GM12864 (cell line): ENCODE measurements at places on chromosomes 5 and 9.

DNA sequence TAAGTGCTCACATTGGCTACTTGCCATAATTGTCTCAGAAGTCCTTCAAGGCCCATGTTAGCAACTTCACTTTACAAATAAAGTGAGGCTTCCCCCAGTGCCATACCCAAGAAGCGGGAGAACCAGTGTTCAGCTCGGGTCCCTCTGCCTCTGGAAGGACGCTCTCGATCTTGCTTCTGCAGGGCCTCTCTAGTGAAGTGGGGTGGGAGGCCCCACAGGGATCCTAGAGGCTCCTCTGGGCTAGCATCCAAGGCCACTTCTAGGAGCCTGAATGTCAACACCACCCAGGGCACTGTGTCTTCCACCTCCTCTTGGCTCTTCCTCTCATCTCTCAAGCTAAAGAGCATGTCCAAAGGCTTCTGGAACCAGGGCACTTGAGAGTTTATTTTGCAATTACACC is 282.5 kb downstream of the GADD45G start:
- DNase-seq: no peak

DNA sequence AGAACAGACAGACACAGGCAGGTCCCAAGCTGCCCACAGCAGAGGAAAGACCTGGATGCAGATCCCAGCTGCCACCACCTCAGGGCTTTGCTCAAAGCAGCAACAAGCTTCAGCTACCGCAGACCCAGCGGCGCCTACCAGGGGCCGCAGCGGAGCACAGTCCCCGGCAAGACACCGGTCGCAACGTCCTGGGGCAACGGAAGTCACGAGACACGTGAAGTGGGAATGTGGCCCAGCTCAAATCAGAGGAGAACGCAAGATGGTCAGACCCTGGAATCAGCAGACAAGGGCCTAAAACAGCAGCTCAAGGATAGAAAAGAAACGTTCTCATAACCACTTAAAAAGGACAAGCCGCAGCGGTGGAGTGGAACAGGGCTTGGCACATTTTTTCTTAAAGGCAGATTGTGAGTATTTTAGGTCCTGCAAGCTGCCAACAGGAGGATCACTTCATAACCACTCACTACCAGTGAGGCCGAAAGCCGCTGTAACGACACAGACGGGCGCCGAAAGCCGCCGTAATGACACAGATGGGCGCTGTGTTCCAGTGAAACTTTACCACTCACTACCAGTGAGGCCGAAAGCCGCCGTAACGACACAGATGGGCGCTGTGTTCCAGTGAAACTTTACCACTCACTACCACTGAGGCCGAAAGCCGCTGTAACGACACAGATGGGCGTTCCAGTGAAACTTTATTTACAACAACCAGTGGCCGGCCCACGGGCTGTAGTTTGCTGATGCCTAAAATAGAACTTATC is 21.7 kb downstream of the SLC9A3 start:
- no peak for DNase-seq

DNA sequence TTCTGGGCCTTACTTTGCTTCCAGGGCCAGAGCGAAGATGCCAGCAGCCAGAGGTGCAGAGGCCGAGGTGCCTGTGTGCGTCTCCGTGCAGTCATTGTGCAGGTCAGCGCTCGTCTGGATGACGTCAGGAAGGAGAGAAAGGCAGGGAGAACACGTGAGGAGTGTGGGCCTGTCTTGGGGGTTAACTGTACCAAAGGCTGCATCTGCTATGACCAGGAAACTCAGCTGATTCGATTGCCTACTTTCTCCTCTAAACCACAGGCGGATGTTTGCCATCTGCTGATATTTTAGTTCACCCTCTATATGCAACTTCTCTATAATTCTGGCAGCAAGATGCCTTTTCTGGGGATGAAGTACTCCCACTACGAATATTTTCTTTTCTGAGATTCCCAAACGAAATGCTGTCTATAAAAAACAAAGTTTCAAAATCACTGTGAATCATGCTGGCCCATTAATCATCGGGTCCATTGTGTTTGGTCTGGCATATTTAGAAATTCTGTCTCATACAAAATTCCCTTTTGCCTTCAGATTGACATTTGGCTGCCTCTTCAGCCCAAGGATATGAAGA is 24.8 kb downstream of the PCSK1 start:
- DNase-seq: no peak

DNA sequence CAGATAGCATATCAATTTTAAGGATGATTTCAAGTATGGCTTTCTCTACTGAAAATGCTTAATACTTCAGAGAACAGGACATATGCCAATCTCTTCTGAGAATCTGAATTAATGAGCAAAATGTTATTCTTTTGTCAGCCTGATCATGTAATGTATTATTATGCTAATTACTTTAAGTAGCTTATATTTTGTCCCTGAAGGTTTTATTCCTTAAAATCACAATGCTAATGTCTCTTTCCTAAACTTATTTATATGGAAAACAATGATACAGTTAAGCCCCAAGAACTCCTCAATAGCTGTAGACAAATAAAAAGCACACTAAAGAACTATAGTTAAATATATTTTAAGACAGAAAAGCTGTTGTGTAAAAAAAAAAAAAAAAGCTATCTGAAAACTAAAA is 256.9 kb upstream of the PTPRD start:
- DNase-seq: no peak

- no peak for DNase-seq
Observed at GRCh38 chr5:87853541-87853940, 415.1 kb downstream of the TMEM161B start.

GRCh38 chr5:127101533-127101932 is 28.2 kb upstream of the C5orf63 start:
- DNase-seq: no peak

GRCh38 chr5:69404659-69405330 is 10.1 kb upstream of the MARVELD2 start:
- no peak for DNase-seq

DNA sequence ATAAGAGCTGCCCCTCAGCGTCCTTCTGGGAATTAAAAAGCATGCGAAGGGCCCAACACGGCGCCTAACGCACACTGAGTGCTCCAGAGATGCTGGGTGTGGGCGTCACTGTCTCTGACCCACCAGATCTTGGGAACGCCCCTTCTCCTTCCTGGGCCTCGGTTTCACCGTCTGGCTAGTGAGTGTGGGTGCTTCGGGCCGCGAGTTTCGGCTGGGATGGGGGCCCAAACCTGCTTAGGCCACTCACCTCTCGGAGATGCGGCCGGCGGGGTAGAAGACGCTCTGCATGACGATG is 3.7 kb downstream of the PIP5KL1 start:
- DNase-seq: no peak

GRCh38 chr9:124887832-124888231 is 25.9 kb downstream of the ARPC5L start:
- DNase-seq: no peak

DNA sequence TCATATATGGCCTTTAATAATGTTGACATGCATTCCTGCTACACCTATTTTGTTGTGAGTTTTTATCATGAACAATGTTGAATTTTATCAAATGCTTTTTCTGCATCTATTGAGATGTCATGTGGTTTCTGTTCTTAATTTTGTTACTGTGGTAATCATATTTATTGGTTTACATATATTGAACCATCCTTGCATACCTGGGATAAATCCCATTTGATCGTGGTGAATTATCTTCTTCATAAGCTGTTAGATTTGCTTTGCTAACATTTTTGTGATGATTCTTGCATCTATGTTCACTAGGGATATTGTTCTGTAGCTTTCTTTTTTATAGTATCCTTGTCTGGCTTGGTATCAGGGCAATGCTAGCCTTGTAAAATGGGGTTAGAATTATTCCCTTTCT is 222.0 kb downstream of the WDR70 start:
- DNase-seq: no peak

DNA sequence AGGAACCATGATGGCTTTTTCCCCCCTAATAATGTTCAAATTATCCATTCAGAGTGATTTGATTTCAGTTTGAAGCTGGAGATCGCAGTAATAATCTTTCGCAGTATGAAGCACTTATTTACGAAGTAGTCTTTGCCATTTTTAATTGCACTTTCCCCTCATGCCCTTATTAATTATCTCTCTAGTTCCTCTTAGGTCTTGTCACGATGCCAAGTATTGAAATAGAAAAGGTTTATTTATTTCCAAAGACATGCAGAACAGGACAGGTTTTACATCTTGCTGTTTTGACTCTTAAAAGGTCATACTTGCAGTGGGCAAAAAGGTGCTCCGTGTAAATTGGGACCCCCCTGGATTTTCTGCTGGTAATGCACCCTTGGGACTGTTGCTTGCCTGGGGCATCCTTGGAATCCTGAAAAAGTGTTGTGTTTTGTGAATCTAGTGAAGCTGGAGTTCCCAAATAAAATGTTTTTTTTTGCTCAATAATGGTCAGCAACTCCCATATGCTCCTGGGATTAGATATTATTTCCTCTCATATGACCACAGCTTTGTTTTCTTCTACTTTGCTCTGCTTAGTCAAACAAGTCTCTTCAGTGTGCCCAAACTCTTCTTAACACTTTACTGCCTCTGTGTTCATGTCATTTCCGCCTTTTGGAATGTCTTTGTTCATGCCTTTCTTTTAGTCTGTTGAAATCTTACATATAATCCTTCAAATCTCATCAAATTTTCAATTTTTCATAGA is 278.3 kb downstream of the TMEM38B start:
- DNase-seq: no peak

GRCh38 chr9:121304707-121305106 is 36.7 kb downstream of the GSN start:
- DNase-seq: no peak
